ENCODE measurements at places on chromosomes 3 and 15. TPM values are rescaled to one million over a fixed set of nuclear protein-coding genes. Genes with fewer than 3 reads are reported as not detected.

GRCh38 chr3:9276761-9277370, 27.4 kb upstream of the SRGAP3 start:
- DNase-seq, result no peak

- DNase-seq, result no peak
Observed at GRCh38 chr3:134363381-134363755, 10.9 kb downstream of the AMOTL2 start.

The A4GNT gene
- not detected for polyA plus RNA-seq

The SFMBT1 gene
- 14.5 TPM for polyA plus RNA-seq

GRCh38 chr3:30512576-30512975, 93.8 kb upstream of the TGFBR2 start:
- no peak for DNase-seq

The ANKUB1 gene
- not detected for polyA plus RNA-seq

The TTC21A gene
- polyA plus RNA-seq, result 0.76 TPM

The SRGAP3 gene
- polyA plus RNA-seq, result 3.7 TPM

DNA sequence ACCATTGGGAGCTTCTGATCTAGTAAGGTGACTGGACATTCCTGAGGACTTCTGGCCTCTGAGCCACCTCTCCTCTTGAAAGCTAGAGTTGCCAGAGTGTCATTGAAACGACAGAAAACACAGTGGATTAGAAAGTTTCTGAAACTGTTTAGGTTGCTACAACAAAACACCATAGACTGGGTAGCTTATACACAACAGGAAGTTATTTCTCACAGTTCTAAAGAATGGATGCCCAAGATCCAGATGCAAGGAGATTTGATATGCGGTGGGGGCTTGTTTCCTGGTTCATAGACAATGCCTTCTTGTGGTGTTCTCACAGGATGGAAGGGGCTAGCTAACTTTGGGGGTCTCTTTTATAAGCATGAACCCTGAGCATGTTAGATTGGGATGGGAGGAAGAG, 43.3 kb upstream of the ZNF385D start:
- no peak for DNase-seq

The SPTSSB gene
- not detected for polyA plus RNA-seq

The TM4SF1 gene
- not detected for polyA plus RNA-seq

GRCh38 chr15:92682741-92683510, 27.4 kb upstream of the FAM174B start:
- no peak for DNase-seq

The PRICKLE2 gene
- polyA plus RNA-seq, result not detected

GRCh38 chr15:94691169-94691568, 459.8 kb downstream of the MCTP2 start:
- no peak for DNase-seq

DNA sequence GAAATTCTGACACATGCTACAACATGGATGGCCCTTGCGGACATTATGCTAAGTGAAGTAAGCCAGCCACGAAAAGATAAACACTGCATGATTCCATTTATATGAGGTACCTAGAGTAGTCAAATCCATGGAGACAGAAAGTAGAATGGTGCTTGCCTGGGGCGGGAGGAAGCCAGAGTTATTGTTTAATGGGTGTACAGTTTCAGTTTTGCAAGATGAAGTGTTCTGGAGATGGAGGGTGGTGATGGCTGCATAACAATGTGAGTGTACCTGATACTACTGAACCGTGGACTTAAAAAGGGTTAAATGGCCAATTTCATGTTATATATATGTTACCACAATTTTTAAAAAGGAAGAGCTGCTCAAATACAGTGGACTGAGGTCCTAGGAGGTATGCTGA, 66.9 kb downstream of the SEMA5B start:
- DNase-seq, result no peak

GRCh38 chr15:69132977-69133861, 27.2 kb upstream of the GLCE start:
- DNase-seq, result no peak

GRCh38 chr3:152316318-152316717, 47.6 kb downstream of the MBNL1 start:
- DNase-seq, result no peak

DNA sequence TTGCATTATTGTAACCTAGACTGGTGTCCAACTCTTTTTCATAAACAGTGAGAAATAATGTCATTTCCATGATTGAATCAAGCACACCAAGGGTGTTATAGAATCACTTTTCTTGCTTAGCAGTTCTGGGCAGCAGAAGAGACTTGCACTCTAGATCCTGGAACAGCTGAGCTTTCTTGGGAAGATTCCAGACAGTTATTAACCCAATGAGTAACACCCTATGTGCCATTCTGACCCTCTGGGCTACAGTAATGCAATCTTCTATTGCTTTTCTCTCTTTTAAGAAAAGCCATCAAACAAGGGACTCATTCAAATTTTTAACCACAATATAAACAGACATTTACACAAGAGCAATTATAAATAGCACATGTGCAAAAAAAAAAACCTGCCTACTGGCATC, 39.3 kb upstream of the USP3 start:
- DNase-seq, result no peak

The ZCWPW2 gene
- polyA plus RNA-seq, result 0.70 TPM

- no peak for DNase-seq
Observed at GRCh38 chr15:61839546-61839945, 220.7 kb downstream of the VPS13C start.

The LINGO1 gene
- not detected for polyA plus RNA-seq

DNA sequence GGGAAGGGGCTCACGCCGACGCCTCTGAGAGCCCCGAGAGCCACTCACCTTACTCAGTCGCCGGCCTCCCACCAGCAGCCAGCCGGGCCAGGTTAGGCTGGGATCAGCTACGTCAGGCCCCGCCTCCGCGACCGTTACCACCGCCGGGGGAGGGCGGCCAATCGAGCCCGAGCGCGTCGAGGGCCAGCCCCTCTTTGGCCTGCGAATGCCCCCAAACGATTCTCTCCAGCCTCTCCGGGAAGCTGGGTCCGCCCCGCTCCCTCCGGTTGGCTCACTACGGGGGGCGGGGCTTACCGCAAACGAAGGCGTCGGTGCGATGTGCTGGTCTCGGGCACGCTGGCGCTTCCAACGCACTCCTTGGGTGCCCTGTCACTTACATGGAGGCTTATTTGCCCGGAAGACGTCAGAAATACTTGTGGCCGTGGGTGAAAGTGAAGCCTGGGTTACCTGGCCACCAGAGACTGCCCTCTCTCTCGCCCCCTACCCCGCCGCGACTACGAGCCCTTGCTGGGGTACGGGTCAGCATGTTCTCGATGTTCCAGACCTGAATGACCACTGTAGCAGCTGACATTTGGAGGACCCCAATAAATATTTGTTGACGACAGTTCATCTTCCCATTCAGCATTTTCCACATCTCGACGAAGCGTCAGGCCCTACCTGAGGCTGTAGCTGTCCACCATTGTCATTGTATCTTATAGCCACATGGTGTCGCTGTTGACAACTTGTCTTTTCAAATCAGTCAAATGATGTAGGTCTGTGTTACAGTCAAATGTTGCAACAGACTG, at the start of gene CEP70:
Gene CEP70 (minus strand): TSS at position 111 of the 785 bp plus-strand sequence. CDS start 21,333 bp downstream, outside the sequence.
- DNase-seq, result peak; percentile 86

The LRRC31 gene
- not detected for polyA plus RNA-seq

The ADAMTS17 gene
- polyA plus RNA-seq, result not detected

GRCh38 chr3:151426341-151426657, 34.6 kb downstream of the IGSF10 start:
- no peak for DNase-seq

The MUC4 gene
- not detected for polyA plus RNA-seq

GRCh38 chr3:2910997-2911396, 199.2 kb downstream of the IL5RA start:
- DNase-seq, result no peak

GRCh38 chr3:4977001-4977852, 2.0 kb upstream of the BHLHE40 start:
- DNase-seq, result peak; percentile 69

- no peak for DNase-seq
Observed at GRCh38 chr3:163863146-163863545, 1215.2 kb downstream of the SI start.

The MYRIP gene
- polyA plus RNA-seq, result not detected

DNA sequence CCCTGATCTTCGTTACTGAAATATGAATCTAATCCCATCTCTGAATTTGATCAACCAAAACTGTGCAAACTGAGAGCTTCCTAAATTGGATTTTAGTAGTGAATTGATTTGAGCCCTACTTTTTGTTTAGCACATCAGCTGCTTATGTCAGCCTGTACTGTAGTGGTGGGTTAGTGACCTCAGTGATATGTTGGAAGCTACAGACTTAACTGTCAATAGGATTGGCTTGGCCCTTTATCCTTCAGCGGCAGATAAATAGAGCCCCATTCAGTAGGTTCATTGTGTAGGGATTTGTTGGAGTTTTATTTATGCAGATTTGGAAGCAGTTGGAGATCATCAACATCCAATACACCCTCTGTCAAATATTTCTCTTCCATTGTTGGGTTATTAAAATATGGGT, 409.7 kb downstream of the SOX2 start:
- DNase-seq, result no peak

The GRM2 gene
- not detected for polyA plus RNA-seq

The FAM107A gene
- not detected for polyA plus RNA-seq
